ENCODE measurements at places on chromosomes 6 and 20.
A peak's percentile ranks its signal among the peaks of the same experiment; 100 is the strongest.

GRCh38 chr6:141992109-141992508, 140.6 kb upstream of the GJE1 start:
- no peak for DNase-seq

DNA sequence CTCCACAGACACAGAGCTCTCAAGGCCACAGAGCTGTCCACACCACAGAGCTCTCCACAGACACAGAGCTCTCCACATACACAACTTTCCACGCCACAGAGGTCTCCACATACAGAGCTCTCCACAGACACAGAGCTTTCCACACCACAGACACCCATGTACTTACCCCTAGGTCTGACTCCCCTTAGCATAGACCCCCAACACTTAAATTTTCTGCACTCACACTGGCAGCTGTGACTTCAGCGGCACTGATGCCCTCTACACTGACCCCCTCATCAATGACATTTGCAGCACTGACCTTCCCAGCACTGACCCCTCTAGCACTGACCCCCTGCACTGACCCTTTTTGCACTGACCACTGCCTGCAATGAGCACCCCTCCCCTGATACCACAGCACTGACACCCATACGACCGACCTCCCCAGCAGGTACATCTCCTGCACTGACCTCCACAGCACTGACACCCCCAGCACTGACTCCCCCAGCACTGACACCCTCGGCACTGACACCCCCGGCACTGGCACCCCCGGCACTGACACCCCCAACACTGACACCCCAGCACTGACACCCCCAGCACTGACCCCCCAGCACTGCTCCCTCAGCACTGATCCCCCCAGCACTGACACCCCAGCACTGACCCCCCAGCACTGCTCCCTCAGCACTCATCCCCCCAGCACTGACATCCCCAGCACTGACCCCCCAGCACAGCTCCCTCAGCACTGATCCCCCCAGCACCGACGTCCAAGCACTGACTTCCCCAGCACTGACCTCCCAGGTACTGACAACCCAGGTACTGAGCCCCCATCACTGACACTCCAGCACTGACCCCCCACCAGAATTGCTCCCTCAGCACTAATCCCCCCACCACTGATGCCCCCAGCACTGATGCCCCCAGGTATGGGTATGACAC, 56.5 kb downstream of the ERMARD start:
- DNase-seq: no peak

GRCh38 chr20:32518593-32519380, 66.3 kb downstream of the NOL4L start:
- no peak for DNase-seq

DNA sequence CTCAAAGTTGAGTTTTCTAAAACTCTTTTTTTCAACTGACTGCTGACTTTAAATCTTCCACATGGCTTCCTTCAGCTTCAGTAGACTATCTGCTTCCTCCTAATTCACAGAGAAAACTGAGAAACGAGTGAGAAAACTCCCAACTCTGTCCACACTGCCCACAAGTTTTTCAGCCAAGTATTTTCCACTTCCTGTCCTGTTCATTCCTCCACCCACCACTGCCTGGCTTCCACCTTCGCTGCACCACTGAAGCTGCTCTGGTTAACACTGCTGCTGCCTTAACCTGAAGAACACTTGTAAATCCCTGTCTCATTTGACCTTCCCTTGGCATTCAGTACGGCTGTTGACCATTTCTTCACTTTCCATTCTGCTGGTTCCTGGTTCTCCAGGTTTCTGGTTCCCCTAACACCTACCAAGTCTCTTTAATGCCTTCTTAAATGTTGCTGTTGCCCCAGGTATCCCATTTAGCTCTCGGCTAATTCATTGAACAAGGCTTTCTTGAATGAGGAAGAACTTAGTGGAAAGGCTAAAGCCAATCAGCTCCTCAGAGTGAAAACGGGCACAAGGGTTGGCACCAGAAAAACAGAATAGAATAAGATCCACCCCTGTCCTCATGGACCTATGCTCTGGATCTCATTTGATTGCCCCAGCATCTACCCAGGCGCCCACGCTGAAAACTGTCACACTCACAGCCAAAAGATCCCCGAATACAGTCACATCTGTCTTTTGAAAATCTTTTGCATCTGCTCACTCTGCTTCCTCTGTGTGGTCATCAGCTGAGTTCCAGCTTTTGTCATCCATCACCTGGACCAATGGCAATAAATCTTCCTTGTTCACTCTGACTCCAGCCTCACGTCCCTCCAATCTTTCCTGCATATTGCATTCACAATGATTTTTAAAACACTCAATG, 104.4 kb upstream of the TAB2 start:
- no peak for DNase-seq

- DNase-seq: no peak
Measured at GRCh38 chr6:44976677-44977641, 351.2 kb upstream of the RUNX2 start.

DNA sequence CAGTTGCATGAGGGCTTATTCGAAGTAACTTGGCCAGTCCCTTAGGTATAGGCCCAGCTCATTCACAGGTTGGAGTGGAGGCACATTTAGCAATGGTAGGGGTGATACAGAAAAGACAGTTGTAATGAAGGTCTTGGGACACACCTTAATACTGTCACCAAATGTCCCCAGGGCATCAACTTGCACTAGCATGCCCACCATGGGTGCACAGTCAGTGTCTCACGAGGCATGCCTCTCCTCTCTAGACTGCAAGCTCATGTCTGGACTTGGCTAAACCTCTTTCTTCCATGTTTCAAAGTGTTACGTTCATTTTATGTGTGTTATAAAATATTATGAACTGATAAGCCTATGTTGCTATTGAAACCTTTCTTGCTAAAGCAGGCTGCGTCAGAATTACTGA, 124.0 kb upstream of the ECI2 start:
- no peak for DNase-seq

- DNase-seq: no peak
Measured at GRCh38 chr20:24357177-24357576, 112.3 kb upstream of the SYNDIG1 start.

DNA sequence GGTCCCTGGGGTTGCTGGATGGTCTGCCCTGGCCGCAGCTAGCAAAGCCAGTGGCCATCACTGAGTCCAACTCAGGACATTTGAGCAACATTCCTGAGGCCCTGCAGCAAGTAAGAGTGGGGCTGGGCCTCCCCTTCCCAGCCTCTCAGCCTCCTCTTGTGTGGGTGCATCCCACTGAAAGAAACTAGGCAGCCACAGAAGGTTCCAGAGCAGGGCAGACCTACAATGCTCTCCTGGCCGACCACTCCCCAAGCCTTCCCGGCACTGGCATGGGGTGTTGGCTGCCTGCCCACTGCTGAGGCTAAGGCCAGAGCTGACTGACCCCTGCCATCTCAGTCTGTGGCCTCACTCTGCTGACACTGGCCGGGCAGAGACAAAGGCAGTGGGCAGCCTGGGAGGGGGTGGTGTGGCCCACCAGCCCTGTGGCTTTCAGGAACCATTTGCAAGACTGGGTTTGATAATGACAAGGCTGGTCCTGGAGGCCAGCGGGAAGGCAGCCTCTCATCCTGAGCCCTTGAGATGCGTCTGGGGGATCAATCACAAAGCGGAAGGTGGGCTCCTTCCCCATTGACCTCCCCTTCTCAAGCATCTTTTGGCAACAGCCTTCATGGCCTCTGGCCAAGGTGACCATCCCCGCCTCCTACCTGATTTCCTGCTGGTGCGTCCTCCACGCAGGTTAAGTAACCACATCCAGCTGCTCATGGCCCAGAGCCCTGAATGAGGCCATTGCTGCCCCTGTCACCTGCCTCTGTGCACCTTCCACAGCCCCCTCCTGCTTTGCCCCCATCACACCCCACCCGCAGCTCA, 9.6 kb downstream of the DLGAP4 start:
- DNase-seq: no peak

GRCh38 chr6:20203561-20204511, 8.4 kb downstream of the MBOAT1 start:
- no peak for DNase-seq

DNA sequence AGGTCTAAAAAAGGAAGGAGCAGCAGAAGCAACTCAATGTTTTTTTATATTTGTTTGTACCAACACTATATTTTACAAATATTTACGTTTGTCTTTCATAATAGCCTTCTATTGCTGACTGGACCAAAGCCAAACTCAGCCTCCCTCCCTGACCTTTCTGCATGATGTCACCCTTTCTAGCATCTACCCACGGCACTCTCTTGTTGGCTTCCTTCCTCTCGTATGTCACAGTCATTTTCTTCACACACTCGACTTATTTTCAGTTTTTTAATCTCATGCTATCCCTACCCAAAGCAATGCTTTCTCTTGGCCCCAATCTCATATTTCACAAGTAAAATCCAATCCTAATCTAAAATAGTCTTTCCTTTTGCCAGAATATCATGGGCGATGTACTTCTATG, 16.3 kb upstream of the FAM8A1 start:
- DNase-seq: peak; percentile 17

GRCh38 chr6:17038316-17038715, 63.5 kb upstream of the STMND1 start:
- no peak for DNase-seq

DNA sequence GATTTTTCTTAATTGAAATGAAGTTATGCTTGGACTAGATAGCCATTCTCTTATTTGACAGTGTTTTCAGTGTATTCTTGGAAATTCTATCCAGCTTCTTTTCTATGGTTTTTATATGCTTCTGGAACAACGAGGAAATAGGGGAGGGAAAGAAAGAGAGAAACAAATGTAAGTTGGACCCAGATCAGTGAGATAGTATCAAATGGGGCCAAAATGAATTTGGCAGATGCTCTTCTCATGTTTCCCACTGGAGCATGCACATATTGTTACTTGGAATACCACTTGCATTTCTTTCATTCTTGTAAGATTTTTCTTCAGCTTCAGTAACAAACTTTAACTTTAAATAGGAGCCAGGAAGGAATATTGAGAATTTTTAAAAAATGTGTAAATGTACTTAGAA, 312.3 kb downstream of the PRL start:
- DNase-seq: no peak

GRCh38 chr6:41739041-41739440, 3.6 kb upstream of the TFEB start:
- DNase-seq: no peak

- DNase-seq: peak; percentile 29
Measured at GRCh38 chr6:89242574-89243330, 25.6 kb upstream of the GABRR1 start.

GRCh38 chr6:6328451-6328850, 8.0 kb upstream of the F13A1 start:
- no peak for DNase-seq

DNA sequence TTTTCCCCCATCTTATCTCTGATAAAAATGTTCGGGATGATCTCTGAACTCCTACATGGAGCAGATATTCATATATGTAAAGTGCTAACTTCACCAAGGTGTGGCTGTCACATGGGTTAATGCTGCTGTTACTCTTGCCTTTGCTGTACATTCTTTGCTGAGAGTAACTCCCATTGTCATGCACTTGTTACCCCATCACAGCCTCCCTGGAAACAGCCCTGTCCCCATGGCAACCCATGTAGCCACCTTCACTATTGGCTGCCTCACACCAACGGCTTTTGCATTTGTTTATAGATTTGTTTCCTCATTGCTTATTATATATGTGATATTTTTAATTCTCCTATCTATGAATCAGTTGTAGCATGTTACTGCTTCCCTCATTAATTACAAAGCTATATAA, 17.3 kb upstream of the IBTK start:
- DNase-seq: no peak

DNA sequence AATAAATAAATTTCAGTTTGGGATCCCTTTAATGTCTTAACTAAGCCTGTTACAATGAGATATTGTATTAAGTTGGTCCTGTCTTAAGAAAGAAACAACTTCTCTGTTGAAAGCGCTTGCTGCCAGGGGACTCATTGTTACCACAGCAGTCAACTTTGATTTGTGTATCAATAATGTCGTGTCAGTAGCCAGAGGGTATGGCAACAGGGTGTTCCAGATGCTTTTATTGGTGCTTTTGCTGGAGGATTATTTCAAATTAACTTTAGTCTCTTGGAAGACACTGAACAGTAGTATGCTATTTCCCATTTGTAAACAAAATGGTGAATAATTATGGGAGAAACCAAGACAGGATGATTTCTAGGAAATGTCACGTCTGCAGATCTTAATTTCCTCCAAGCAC, 91.9 kb upstream of the TSHZ2 start:
- DNase-seq: no peak
